D341Med (cell line): ENCODE measurements at places on chromosomes 1 and 21.

GRCh38 chr1:234969011-234969441, 159.6 kb downstream of the TOMM20 start:
- DNase-seq: no peak

GRCh38 chr1:207052911-207053769, at the start of gene PFKFB2:
TSS of gene PFKFB2 (plus strand) at chr1:207053275. CDS start at chr1:207054718, 1,443 bp downstream.
- DNase-seq: peak; percentile 95

DNA sequence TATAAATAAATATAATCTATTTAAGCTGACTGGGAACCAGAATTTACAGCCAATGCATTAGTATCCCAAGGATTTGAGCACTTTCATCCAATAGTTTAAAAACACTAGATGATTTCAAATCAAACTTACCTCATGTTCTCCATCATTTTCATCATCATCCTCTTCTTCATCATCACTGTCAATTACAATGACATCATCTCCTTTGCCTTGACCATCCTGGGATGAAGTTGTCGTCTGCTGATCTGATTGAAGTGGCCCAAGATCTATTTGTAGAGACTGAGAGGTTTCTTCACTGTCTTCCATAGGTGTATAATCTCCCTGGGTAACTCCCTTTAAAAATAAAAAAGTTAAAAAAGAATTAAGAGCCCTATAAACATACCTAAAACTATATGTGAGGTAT, 47.7 kb downstream of the TPR start:
- no peak for DNase-seq

GRCh38 chr1:47188791-47189785, 748 bp downstream of the PDZK1IP1 start:
- no peak for DNase-seq

DNA sequence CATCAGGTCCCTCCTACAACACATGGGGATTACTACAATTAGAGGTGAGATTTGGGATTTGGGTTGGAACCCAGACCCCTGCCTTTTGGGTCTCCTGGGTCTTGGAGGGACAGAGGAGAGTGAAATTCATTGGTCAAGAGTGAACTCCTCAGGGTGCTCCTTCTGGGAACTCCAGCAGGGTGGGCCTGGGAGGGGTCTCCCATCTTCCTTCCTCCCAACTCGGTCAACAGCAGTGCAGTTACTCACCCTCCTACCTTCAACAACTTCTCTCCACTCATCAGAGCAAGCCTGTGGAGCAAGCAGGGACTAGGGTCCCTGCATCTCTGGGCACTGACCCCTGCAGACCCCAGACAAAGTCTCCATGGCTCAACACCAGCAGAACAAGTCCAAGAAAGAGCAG, 89.3 kb upstream of the TMPRSS2 start:
- DNase-seq: no peak

- no peak for DNase-seq
These were observed 56.8 kb upstream of the HNRNPU start for GRCh38 chr1:244920911-244921761.

- DNase-seq: no peak
These were observed 19.9 kb upstream of the NEK2 start for GRCh38 chr1:211695135-211695816.

- DNase-seq: no peak
These were observed 402.7 kb upstream of the DAB1 start for GRCh38 chr1:57826535-57826934.

GRCh38 chr1:7280347-7280960, 490.6 kb upstream of the VAMP3 start:
- DNase-seq: no peak

- DNase-seq: no peak
These were observed 130.6 kb upstream of the CD34 start for GRCh38 chr1:208041505-208041904.

DNA sequence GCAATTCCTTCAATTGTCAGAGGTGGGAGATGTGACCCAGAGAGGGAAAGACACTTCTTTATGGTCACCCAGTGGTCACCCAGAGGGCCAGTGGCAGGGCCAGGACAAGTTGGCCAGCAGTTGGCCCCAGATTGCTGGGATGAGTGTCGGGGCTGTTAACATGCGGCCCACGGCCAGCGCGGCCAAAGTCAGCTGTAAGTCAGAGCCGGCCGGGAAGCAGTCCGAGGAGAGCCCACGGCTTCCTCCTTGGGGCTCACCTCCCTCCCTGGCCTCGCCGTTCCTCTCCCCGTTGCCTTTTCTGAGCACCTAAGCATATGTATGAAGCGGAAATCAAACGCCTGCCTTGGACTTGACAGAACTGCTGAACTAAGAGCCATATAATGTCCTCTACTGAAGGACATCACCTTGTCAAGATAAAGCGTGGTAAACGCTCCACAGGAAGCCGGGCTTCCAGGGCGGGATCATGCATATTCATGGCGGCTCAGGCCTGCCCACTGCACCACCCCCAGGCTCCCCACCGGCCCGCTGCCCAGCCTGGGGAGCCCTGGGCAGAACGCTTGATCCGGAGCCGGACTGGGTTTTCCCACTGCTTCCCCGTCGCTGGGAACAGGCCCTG, 245.4 kb upstream of the POU3F1 start:
- DNase-seq: no peak

DNA sequence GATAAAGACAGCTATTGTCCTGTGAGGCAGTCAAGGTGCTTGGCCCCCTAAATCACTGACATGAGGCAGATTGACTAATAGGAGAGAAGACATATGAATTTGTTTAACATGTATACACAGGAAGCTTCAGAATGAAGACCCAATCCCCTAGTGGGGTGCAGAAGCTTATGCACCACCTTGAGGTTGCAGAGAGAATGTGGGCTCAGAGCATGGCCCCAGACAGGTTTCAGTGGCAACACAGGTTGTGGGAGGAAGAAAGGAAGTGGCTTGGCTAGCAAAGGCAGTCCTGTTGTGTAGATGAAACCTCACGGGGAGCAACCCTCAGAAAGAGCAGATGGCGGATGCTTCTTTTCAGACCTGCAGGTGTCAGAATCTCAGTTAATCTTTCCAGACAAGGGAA, 37.0 kb upstream of the PARP1 start:
- DNase-seq: no peak

DNA sequence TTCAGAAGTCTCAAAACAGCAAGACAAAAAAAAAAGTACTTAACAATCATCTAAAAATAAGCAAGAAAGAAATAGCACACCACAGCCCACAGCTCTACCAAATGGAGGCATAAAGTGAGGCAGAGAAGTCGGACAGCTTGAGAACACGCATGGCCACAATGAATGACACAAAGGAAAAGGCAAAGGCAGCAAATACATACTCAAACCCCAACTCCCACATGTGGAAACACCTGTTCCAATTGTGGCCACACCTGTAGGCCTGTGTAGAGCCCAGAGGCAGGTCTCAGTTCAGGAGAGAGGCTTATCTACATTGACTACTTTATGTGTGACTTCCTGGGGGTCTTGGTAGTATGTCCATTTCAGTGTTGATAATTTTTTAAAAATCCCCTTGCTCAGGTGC, 543.5 kb downstream of the LMO4 start:
- no peak for DNase-seq

GRCh38 chr1:216462066-216462775, 39.0 kb upstream of the USH2A start:
- no peak for DNase-seq

DNA sequence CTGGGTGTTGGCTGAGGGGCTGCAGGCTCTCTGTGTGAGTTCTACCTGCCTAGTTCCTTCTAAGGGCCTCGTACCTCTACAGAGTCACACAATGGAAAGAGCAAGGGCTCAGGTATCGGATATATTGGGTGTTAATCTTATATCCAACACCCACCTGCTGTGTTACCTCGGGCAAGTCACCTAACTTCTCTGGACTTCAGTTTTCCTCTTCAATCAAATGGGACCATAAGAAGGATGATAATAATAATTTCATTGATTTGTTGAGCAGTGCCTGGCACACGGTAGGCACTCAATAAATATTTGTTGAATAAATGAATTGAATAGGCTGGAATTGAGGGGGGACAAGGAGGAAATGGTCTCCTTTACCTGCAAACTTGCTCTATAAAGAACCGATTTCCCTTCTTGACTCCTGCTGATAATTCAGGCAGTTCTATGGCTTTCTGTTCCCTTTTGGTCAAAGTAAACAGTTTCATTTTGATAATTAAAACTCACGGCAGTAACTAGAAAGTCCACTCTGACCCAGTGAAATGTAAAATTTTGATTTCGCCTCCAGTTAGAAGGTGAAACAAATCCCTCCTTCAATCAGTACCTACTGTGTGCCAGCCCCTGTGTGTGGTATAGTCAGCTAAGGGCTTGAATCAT, 16.5 kb upstream of the MAN1C1 start:
- DNase-seq: no peak
